ENCODE measurements at places on chromosomes 5 and 9.

- no peak for DNase-seq
Observed at GRCh38 chr5:159262472-159262858, 625 bp upstream of the UBLCP1 start.

DNA sequence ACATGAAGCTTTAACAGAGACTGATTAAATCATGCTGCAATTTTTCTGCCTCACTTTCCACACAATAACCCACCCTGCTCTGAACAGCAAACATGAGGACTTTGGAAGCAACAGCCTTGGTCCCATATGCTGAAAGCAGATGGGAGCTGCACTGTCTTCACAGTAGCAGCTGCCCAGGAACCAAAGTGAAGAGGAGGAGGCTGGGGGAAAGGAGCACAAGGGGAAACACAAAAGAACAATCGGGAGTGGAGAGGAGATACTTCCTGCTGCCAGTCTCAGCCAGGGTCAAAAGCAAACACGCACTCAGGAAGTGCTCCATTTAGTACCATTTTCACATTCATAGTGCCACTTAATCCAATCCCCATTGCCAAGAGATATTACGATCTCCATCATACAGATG, 183.3 kb upstream of the PUM3 start:
- no peak for DNase-seq

- no peak for DNase-seq
Observed at GRCh38 chr5:9037048-9037447, 508.8 kb downstream of the SEMA5A start.

GRCh38 chr5:759781-760362, 24.7 kb downstream of the ZDHHC11B start:
- no peak for DNase-seq

GRCh38 chr9:124419832-124420489, 4.7 kb upstream of the PSMB7 start:
- no peak for DNase-seq

- no peak for DNase-seq
Observed at GRCh38 chr5:154320224-154321089, 125.3 kb upstream of the SAP30L start.

- DNase-seq: no peak
Observed at GRCh38 chr5:59640411-59640810, 253.1 kb downstream of the PDE4D start.

DNA sequence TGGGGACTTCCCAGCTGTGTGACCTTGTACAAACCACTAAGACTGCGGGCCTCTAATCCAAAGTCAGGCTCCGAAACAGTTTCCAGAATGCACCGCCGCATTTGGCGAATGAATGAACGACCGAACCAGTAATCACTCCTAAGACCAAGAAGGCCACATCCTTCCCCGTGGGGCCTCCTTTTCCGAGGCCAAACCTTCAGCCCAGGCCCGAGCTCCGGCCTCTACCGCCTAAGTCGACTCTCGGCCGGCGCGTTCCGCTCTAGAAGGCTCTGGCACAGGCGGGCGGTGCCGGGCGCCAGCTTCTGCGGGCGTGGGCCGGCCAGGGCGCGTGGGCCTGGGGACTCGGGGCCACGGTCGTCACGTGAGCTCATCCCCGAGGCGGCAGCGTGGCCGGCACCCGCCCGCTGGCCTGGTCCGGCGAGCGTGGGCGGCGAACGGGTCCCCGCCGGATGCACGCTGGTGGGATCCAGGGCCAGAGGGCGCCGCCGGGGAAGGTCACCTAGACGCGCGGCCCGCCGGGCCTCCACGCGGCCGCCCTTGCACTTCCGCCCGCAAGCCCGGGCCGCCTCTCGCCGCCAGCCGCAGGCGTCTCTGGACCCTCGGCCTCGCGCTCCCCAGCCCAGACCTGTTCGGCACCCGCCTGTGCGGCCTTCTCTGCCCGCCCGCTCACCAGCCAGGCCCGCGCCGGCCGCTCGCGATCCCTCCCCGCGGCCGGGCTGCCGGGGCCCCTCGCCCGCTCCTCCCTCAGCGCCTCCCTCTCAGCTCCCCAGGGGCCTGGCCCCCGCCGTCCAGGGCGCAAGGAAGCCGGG, 754 bp downstream of the VDAC1 start:
- peak; percentile 65 for DNase-seq

- no peak for DNase-seq
Observed at GRCh38 chr5:168451565-168451964, 34.7 kb upstream of the RARS1 start.

DNA sequence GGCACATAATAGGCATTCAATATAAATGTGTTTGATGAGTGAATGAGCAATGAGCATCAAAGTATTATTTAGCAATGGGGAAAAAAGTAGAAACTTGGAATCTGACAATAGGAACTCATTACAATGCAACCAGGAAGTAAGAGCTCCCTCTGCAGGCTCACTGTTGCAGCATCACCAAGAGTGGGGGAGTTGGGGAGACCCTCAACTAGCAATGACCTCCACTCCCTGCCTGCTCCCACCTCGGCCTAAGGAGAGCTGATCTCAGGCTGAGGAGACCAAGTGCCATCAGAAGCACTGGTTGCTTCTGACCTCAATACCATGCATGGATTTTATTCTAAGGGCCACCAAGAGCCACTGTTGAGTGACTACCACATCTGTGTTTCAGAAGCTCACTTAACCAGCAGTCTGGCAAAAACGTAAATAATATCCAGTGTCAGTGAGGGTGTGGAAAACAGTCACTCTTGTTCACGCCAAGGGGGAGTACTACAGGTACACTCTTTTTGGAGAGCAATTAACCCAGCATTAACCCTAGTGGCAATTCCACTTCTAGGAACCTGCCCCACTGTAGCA, 8.0 kb downstream of the VDAC1 start:
- DNase-seq: peak; percentile 62

DNA sequence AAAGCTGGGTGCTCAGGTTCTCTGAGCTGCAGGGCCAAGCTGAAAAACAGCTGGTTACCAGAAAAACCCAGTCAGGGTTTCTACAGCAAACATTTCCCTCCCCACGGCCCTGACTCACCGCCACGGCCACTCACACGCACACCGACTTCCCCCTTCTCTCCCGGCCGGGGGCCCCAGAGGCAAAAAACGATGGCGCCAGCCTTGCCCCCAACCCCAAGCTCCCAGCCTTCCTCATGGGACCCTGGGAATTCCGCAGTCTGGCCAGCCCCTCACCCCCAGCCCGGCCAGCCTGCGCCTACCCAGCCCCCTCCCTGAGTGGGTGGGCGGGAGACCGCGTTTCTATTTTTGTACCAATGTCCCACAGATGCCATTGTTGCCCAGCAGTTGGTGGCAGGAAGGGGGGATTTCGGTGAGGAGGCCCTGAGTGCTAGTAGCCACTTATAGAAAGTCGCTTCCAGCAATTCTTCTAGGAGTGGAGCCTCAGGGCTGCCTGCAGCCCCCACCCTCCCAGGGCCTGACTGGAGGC, 18.4 kb downstream of the ENG start:
- DNase-seq: no peak

- DNase-seq: no peak
Observed at GRCh38 chr5:10266839-10267238, 16.8 kb downstream of the CCT5 start.

- no peak for DNase-seq
Observed at GRCh38 chr5:36202521-36202961, 39.2 kb downstream of the NADK2 start.

DNA sequence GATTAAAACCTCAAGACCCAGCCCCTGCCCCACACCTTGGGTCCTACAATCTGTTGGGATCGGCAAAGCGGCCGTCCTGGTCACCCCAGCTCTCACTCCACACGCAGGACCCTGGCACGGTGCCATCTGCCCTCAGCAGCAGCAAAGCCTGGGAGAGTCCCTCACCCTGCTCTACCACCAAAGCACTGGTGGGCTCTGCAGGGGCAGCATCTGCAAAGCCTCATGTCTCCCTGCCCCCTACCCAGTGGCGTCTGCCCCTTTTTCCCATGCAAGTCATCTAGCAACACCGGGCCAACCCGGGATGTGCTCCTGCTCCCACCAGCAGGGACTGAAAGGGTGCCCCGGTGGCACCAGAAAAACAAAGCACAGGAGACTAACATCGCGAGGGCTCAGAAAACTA, 19.6 kb upstream of the CNOT6 start:
- DNase-seq: no peak

DNA sequence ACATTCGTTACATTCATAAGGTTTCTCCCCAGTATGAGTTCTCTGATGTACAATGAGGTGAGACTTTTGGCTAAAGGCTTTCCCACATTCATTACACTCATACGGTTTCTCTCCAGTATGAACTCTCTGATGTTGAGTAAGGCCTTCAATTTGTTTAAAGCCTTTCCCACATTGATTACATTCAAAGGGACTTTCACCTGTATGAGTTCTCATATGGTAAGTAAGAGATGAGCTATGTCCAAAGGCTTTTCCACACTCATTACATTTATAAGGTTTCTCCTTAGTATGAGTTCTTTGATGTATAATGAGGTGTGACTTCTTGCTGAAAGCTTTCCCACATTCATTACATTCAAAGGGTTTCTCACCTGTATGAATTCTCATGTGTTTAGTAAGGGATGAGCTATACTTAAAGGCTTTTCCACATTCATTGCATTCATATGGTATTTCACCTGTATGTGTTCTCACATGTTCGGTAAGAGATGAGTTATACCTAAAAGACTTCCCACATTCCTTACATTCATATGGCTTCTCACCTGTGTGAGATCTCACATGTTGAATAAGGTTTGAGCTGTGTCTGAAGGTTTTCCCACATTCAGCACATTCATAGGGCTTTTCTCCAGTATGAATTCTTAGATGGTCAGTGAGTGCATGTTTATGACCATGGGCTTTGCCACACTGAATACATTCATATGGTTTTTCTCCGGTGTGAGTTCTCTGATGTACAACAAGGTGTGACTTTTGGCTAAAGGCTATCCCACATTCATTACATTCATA, 13.5 kb downstream of the ZFP37 start:
- DNase-seq: peak; percentile 4

DNA sequence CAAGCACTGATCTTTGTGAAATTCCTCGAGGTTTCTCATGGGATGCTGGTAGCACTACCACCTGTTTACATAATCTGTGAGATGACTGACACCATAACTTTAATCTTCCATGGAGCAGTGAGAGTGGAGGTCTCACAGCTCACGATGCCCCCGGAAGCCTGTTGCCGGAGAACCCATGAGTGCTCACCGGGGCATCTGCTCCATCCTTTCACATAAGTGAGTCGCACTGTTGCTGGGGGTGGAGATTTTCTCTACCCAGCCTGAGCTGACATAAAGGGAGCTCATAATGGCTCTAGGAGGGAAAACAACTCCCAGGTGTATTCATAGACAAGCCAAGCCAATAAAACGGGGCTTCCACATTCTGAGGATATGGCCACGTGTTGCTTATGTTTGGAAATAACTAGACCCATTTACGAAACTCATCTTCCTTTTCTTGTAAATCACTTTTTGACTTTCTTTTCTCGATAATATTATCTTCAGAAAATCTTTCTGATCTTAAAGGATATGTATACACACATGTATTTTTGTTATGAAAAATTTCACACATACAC, 11.2 kb upstream of the GFPT2 start:
- no peak for DNase-seq
